ENCODE measurements at places on chromosomes 7 and 10.

- no peak for DNase-seq
Measured at GRCh38 chr10:111756217-111757061, 427.1 kb downstream of the GPAM start.

DNA sequence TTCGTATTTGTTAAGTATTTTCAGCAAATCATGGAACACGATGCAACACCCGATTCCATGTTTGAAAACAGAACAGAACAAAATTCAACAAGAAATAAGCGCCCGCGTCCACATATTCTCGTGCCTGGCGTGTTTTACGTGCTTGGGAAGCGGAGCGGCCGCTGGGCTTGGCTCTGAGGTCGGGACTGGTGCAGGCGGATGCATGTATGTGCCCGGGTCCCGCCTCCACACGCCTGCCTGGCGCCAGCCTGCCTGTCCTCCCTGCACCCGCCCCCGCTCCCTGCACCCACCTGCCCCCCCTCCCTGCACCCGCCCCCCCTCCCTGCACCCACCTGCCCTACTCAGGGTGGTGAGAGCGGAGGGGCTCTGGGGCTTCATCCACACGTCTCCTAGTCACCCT lies 454.5 kb downstream of the DNAJB6 start:
- DNase-seq, result no peak

GRCh38 chr10:17516376-17516775 lies 62.0 kb upstream of the ST8SIA6 start:
- no peak for DNase-seq

GRCh38 chr7:155192961-155193640 lies 104.6 kb upstream of the INSIG1 start:
- DNase-seq, result no peak

DNA sequence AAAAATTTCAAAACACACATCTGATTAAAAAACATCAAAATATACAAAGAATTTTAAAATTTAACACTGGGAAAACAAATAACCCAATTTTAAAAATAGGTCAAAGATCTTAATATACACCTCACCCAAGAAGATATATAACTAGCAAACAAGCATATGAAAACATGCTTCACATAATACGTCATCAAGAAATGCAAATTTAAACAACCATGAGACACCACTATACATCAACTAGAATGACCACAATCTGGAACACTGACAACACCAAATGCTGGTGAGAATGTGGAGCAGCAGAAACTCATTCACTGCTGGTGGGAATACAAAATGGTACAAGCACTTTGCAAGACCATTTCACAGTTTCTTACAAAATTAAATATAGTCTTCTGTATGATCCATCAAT lies 498.4 kb downstream of the IPMK start:
- peak; percentile 36 for DNase-seq

GRCh38 chr7:150595361-150595760 lies 28.2 kb downstream of the GIMAP4 start:
- DNase-seq, result no peak

- no peak for DNase-seq
Measured at GRCh38 chr7:30466266-30466665, 12.3 kb downstream of the NOD1 start.

DNA sequence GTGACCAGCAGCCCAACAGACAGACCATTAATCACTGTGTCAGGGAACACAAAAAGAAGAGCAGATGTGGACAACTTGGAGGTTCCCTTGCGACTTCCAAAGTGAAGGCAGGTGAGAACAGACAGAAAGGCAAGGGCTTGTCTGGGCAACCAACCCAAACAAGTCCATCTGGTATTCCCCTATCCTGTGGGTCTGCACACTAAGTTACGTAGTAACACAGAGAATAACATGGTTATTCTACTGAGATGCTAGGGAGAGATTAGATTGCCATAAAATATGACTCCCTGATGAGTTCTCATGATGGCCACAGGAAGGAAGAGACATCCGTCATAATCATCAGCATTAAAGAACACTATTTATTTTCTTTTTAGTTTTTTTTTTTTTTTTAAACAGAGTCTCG lies 252.2 kb downstream of the CALN1 start:
- DNase-seq, result no peak

DNA sequence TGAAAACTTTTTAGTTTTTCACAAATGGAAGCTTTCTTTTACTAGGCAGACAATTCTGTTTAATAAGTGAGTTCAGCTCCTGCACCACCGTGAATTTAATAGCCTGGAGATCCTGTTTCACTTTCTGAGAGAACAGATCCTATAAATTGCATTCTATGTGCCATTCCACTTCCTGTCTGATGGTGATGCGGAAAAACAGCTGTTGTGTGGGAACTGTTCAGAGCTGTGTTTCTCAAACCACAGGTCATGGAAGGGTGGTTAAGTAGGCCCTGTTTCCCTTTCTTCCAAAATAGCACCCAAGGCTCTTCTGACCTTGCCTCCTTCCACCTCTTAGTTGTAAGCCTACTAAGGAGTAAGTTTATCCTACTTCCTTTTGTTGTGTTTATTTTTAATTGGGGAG lies 97.2 kb upstream of the DKK1 start:
- DNase-seq, result no peak

DNA sequence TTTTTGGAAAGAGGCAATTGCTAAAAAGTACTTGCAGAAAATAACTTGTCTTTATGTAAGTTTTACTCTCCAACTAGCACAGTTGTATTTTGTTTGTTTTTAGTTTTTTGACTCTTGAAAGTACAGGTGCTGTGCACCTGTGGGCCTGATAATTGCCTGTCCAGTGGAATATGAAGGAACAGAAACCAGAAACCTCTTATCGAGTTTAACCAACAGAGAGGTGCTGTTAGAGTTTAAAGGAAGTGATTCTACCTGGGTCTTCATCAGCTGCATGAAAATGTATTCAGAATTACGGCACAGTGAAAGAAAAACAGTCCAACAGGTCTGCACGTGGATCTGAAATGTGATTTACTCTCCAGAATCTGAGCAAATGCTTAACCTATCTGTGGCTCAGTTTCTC lies 326.6 kb upstream of the POM121L12 start:
- DNase-seq, result no peak

- no peak for DNase-seq
Measured at GRCh38 chr7:103297837-103298179, 573 bp downstream of the PMPCB start.

DNA sequence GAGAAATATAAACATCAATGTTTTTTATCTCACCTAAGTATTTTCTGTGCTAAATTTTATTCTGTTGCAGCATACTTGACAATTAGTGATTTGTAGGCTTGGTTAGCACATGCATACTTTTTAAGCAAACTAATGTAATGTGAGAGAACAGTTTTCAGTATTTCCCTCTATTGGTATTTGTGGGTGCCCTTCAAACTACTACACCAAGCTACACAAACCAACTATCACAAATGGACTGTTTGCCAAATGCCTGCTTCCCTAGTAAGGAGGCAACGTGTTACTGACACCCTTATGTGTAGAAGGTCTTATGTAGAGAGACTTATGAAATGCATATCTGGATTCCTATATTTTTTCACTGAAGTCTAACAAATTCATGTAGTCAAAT lies 98.4 kb upstream of the FZD1 start:
- no peak for DNase-seq

DNA sequence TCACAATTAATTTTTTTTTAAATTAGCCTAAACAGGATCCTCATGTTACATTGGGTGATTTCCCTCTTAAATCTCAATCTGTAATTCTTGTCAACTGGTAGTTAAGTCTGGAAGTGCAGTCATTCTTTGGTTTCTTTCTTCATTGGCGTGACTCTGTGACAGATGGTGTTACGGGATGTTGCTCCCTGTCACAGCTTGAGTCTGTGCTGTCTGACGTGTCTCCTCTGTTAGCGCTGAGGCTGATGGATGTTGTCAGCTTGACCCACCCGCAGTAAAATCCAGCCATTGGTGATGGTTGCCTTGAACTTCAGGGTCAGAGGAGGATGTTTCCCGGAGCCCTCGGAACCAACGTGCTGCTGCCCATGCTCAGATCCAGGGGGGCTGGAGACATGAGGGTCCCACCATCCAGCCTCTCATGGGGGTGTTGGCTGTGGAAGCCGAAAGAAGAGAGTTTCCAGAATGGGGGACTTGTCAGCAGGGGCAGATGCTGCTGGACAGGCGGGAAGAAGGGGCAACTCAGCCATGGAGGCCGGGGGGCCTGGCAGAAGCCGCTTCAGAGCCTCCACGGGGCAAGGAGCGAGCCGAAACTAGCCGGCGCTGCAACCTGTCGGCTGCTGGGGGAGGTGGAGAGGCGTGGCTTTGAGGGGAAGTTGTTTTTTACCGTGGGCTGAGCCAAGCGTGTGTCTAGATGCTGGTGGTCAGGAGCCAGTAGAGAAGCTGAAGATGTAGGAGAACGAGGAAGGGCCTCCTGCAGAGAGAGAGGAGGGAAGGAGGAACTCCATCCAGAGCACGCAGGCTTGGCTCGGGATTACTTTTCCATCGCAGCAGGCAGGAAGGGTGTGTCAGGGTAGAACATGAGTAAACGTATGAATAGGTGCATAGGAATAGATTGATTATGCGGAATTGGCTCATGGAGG lies 3.5 kb downstream of the SUN1 start:
- DNase-seq, result no peak

- no peak for DNase-seq
Measured at GRCh38 chr10:114492351-114493037, 88.2 kb upstream of the AFAP1L2 start.

DNA sequence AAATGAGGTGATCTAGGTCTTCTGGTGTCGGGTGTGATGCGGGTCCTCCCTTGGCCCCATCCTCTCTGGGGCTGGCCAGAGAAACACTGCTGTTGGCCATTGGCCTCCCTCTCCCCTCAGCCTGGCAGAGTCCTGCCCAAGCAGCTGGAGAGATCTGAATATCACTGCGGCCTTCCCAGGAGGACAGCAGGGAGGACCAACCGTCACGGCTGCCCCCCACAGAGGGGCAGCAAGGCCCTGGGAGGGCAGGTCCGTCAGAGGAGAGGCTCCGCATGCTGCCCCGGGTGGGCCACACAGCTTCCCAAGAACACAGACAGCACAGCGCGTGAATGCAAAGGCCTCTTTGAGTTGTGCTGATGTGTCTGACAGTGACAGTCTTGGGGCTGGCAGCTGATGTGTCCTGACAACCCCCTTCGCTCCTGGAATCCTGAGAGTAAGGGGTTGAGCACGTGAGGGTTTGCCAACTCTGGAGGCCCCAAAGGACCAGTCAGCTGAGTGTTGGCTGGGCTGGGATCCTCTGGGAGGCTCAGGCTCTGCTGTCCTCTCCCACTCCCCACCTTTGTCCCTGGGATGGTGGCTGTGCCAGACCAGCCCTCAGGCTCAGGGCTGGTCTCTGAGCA lies 132.5 kb upstream of the UNC5B start:
- DNase-seq, result no peak

DNA sequence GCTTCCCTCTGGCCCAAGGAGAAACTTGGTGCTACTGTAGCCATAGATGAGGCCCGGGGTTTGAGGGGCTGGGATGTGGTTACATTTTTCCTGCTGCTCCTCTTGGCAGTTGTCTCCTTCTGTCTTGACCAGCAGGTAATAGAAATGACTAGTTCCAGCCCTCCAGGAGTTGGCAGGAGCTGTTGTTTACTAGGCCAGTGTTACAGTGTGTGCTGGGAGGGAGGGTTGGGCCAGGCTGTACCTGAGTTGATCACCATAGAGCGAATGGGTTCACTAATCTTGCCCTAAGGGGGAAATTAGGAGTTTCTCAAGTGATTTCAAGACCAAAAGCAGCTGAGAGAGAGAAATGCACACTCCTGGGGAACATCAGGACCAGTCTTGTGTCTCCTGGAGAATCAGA lies 34.9 kb downstream of the PAX2 start:
- DNase-seq, result no peak

DNA sequence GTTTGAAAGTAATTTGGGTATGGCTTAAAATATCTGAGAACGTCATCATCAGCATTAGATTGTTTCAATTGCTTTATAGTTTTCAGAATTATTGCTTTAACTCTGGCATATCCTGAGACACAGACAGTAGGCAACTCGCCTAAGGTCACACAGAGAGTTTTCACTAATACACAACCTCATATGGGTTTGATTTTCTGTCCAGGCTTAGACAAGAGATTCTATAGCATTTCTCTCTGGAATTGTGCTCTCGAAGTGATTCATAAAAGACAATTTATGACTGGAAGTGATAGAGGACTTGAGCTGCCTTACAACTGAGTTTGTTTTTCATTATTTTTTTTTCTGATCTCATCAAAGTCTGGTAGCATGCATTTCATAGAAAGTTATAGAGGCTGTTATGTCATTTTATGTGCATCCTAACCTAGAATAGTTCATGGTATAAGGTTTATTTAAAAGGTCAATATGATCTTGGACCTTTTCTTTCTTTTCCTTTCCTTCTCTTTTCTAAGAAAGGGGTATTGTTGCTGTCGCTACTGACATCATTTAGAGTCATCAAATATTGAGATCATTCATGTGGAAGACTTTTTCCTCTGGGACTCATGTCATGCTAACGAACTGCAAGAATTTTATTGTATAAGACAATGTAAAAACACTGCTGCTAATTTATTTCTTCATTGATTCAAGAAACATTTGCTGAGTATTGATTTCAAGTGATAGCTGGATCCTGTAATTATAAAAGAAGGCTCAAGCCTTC lies 278.2 kb downstream of the PLXDC2 start:
- no peak for DNase-seq

GRCh38 chr7:14289957-14290356 lies 300.5 kb upstream of the ETV1 start:
- DNase-seq, result no peak

DNA sequence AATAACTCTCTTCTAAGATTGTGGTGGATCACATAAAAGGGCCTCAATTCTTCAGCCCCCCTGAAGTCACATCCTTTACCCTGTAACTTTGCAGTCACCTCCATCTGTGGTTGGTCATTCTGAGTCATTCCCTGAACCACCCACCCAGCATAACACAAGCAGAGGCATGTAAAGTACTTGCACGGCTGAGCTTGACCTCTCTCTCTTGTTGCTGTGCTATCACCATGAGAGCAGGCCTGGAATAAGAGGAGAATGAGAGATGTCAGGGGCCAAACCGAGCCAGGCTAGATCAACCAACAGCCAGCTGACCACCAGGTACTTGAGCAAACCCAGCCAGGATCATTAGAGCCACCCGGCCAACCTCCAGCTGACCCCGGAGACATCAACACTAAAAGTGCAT lies 13.5 kb upstream of the STK17A start:
- no peak for DNase-seq

DNA sequence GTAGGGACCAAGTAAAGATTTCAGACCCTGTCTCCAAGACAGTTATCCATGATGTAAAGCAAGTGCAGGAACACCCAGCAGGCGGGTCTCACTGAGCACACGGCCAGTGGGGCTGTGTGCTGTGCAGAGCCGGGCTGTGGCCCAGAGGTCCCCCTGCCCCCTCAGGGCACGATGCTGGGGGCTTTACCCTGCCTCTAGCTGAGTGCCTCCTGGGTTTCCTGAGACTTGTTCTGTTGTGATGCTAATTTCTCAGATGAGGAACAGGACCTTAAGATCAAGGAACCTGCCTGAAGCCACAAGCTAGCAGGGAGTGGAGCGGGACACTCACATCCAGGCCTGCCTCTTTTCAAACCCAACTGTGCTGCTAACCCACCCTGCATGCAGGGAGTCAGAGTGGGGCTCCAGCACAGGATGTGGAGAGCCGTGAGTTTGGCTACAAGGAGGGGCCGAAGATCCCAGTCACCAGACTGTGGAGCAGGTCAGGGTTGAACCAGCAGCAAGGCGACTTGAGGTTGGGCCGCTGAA lies 76.1 kb upstream of the LYZL2 start:
- no peak for DNase-seq

GRCh38 chr10:36385693-36386092 lies 739.7 kb upstream of the ANKRD30A start:
- no peak for DNase-seq
